ENCODE measurements at places on chromosomes 1 and 21. TPM values are rescaled to one million over a fixed set of nuclear protein-coding genes. Genes with fewer than 3 reads are reported as not detected.

- no peak for DNase-seq
Observed at GRCh38 chr1:23371987-23372880, 2.6 kb upstream of the ZNF436 start.

DNA sequence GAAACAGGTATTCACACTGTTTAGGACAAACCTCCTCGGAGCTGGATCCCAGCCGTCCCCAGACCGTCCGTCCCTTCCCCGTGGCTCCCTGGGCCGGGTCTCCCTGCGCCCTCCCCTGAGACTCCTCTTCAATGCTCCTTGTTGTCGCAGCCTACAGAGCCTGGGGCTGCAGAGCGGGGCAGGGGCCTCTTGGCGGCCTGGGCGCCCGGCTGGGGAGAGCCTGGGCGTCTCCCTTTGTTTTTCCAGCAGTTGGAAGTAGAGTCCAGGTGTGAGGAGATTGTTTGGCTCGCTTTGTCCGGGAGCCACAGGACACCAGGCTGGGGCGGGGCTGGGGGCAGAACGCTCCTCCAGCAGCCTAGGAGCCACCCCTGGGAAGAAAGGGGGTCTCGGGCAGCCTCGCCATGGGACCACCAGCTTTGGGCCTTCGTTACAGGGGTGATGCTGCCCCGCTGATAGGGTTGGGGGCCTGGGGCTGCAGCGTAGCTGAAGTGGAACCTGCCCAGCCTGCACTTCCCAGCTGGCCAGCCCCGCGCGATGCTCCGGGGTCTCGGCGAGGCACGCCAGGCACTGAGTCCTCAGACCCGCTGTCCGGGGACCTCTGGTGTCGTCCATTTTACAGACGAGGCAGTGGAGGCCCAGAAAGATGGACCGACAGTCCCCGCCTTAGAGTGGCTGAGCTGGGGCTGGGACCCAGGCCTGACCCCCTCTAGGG, 66.9 kb downstream of the PRDM16 start:
- no peak for DNase-seq

DNA sequence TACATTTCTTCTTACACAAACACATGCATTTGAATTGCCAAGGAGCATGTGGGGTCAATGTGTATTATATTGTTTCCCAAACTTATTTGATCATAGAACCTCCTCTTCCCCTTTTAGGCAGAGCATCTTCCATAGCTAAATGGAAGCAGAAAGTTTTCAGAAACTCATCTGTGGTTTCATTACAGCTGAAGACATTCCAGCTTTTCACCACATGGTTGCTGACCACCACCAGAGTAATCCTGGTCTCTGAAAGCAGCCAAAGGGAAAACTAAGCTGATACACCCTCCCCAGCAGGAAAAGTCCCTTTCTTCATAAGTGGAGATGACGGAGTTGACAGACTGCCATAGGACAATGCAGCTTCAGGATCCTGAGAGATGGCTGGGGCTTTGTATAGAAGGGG, 30.2 kb upstream of the OTUD3 start:
- no peak for DNase-seq

DNA sequence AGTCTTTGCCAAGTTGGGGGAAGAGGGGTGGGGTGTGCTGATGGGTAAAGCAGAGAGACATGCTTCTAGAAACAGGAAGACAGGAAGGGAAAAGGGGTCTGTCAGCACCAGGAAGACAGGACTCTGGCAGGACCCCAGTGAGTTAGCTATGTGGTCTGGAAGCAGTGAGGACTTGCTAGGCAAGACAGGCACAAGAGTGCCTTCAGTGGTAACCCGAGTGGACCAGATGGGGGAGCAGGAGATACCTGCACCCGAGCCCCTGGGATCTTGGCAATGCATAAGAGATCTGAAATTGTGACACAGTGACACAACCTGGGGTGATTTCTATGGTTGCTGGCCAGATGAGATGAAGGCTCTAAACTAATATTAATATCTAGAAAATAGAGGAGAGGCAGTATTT, 7.0 kb downstream of the TLR5 start:
- no peak for DNase-seq

GRCh38 chr21:35390013-35390776, 341.1 kb upstream of the RUNX1 start:
- DNase-seq, result no peak

GRCh38 chr21:35204125-35204524, 155.0 kb upstream of the RUNX1 start:
- DNase-seq, result no peak

TNFRSF18 gene
- total RNA-seq, result 0.51 TPM

CELA3B gene
- total RNA-seq, result not detected

MPL gene
- total RNA-seq, result 0.50 TPM

DNA sequence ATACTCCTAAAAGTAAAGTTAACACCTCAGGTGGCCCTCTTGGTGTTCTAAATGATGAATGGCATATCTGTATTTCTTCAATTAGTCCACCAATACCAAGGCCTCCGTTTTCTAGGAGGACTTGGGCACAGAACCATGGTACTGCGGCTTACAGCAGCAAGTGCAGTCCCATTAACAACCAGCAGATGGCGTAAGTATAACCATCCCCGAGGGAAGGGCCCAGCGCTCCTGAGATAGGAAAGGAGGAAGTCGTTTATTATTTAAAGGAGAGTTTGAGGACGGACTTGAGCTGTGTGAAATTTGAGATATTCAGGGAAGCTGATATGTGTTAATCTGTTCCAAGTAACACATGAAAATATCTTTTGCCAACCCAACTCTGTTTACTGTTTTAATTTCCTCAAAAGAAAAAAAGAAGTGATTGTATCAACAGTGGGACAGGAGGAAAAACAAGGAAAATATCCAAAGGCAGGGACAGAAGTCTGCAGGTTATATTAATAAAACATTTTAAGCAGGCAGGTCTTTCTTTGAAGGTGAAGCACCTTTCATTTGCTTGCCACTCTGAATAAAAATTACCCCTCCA, 37.7 kb upstream of the KCNJ15 start:
- DNase-seq, result peak; percentile 41

DNA sequence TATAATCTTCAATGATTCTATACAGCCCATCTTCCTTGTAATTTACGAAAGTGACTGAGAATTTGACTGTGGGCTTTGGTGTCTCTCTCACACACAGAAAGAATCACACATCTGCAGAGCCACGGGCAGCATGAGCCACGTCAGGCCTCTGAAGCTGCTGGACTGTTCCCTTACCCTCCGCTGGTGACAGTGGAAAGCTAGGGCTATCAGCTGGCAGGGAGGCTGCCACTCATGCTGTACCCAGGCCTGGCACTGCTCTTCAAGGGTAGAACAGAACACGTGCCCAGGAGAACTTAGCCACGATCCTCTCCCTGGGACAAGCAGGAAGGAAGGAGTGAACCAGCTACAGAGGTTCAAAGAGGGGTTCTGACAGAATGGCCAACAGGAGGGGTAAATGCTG, 90.7 kb downstream of the JAK1 start:
- no peak for DNase-seq

DNA sequence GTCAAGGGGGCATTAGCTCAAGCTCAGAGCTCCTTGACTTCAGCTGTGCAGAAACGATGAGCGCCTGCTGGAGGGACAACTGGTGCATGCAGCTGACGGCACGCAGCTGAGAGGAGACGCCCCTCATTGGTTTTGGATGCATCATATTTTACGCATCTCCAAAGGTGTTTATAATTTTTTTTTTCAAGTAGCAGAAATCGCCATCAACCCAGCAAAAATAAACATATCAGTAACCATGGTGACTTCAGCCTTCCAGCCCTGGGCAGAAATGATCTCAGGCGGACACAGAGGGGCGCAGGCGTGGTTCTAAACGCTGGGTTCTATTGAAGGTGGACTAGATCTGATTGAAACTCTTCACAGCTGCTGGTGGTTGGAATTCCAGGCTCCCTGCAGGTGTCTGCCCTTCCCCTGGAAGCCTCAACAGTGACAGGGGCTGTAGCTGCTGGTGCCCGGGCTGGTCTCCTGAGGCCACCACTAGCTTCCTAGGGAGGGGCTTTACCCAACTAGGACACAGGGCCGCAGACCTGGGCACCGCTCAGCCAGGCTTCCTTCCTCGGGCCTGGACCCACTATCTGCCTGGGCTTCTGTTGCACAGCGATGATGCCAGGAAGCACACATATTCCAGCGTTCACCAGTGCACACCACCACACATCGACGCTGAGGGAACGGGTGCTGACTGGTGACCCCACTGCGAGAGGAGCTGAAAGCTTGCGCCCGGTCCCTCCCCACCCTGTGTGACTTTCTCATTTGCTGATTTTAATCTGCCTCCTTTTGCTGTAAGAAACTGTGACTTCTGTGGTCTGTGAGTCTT, 63.7 kb upstream of the ABCG1 start:
- no peak for DNase-seq

- DNase-seq, result no peak
Observed at GRCh38 chr1:103514920-103515503, 10.5 kb upstream of the RNPC3 start.

- no peak for DNase-seq
Observed at GRCh38 chr1:177023726-177024125, 140.8 kb downstream of the ASTN1 start.

GRCh38 chr1:108828074-108828961, 28.6 kb downstream of the AKNAD1 start:
- peak; percentile 80 for DNase-seq

DNA sequence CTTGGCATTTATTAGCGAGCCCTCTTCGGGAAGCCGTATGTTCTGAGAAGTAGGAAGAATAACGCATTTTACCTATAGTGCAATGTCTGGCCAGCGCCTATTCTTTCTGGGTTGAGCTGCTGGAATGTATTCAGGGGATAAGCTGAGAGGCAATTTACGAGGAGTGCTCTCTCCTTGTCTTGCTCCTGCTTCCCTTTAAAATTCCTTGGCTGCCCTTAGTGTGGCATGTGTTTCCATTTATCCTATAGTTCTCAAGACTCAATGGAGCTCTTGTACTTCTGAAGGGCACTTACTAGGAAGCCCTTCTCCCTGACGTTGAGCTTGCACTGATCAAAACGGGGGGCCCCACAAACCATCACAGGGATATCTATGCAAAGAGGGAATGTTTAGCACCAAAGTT, 364.6 kb downstream of the DISC1 start:
- DNase-seq, result no peak

GRCh38 chr1:96465441-96465840, 256.1 kb upstream of the PTBP2 start:
- DNase-seq, result no peak

DNA sequence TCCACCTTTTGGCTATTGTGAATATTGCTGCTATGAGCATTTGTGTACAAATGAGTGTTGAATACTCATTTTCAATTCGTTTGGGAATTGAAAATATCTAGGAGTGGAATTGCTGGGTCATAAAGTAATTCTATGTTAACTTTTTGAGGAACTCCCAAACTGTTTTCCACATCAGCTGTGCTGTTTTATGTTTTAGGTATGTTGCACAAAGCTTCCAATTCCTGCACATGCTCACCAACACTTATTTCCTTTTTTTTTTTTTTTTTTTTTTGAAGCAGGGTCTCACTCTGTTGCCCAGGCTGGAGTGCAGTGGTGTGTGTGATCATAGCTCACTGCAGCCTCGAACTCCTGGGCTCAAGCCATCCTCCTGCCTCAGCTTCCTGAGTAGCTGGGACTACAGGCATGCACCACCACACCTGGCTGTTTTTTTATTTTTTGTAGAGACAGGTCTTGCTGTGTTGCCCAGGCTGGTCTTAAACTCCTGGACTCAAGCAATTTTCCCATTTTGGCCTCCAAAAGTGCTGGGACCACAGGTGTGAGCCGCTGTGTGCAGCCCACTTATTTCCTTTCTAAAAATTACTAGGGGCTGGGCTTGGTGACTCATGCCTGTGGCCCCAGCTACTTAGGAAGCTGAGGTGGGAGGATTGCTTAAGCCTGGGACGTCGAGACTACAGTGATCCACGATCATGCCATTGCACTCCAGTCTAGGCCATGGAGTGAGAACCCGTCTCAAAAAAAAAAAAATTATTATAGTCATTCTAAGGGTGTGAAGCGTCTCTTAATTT, 33.4 kb downstream of the TMCC2 start:
- no peak for DNase-seq

DNA sequence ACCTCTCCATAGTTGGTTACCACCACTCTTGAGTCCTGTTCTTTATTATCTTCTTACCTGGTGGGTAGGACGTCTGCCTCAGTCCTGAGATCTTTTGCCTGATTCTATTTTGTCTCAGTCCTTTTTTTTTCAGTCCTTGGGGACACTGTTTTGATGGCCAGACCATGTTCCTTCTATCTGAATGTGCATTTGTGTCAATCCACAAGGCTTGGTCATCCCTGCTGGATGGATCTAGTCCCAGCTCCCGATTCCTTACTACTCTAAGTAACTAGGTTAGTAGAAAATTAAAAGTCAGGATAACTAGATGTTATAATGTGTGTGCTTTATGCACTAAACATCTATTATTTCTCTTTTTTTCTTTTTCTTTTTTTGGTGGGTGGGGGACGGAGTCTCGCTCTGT, 28.1 kb upstream of the AK4 start:
- DNase-seq, result no peak

GRCh38 chr1:94002046-94002787, 93.0 kb upstream of the GCLM start:
- peak; percentile 20 for DNase-seq

DFFA gene
- total RNA-seq, result 54.8 TPM

- DNase-seq, result no peak
Observed at GRCh38 chr1:171140956-171141687, 44.0 kb upstream of the FMO2 start.

DNA sequence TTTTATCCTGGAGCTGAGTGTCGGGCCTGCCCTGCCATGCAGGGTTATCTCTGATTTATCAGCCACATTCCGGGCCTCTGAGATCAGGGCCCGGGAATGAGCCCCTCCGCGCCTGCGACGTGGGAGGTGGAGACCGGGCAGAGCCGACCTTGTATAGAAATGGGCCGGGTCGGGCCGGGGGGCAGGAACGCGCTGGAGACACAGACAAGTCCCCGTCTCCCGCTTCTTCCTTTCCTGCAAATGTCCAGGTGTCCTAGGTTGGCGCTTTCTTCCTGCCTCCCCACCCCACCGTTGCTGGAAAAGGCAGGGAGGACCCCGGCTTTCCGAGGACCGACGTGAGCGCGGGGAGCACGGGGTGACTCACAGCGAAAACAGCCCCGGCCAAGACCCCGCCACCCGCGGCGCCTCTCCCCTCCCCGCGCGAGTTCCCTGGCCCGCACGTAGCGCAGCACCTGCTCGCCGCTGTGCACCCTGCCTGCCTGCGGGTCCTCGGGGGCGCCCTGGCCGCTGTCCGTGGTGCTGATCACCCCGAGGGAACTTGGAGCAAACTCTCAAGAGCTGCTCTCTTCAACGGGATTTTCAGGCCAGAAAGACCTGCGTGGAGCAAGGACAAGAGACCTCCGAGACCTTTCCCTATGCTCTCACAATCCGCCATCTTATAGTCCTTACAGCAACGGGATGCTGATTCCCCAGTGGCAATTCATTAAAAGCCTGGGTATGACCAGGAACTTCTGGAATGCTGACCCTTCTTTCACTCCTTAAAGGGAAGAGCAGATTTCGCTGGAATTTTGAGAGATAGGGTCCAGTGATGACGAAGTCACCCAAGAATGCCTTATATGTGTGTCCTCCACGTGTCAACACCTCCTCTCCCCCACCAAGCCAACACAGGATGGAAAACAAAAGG, 475 bp upstream of the NPPB start:
- peak; percentile 81 for DNase-seq

Measured in mesothelial cell of epicardium (in vitro differentiated cells).